ENCODE measurements at places on chromosomes 6 and 20.

GRCh38 chr6:18122128-18123093, at the start of gene NHLRC1:
Gene NHLRC1 (minus strand): TSS chr6:18122677. CDS start chr6:18122606, 71 bp downstream.
- DNase-seq = peak; percentile 14

DNA sequence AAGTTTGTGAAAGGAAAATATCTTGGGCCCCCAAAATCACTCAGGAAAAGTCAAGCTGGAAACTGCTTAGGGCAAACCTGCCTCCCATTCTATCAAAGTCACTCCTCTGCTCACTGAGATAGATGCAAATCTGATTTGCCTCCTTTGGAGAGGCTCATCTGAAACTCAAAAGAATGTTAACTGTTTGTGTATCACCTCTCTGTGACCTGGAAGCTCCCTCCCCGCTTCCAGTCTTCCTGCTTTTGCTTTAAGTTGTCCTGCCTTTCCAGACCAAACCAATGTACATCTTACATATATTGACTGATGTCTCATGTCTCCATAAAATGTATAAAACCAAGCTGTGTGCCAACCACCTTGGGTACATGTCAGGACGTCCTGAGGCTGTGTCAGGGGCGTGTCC, 331.4 kb upstream of the QKI start:
- DNase-seq = no peak

DNA sequence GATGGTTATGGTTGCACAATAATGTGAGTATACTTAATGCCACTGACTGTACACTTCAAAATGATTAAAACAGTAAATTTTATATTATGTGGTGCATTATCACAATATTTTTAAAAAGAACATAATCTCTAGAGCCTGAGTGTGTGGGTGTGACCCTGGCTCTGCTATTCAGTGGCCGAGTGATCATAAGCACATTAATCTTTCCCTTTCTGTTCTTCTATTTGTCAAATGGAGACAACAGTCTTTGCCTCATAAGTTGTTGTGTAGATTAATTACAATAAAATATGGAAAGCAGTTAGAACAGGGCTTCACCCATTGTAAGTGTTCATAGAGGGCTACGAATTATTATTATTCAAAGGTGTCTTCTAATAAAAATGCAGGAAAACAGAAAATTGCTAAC, 548.6 kb downstream of the HTR1B start:
- no peak for DNase-seq

GRCh38 chr20:57835588-57836455, 126.0 kb upstream of the PMEPA1 start:
- no peak for DNase-seq

GRCh38 chr20:17565169-17565845, 4.6 kb upstream of the DSTN start:
- no peak for DNase-seq

- DNase-seq = no peak
Measured at GRCh38 chr6:34301408-34301807, 52.6 kb upstream of the SMIM29 start.

DNA sequence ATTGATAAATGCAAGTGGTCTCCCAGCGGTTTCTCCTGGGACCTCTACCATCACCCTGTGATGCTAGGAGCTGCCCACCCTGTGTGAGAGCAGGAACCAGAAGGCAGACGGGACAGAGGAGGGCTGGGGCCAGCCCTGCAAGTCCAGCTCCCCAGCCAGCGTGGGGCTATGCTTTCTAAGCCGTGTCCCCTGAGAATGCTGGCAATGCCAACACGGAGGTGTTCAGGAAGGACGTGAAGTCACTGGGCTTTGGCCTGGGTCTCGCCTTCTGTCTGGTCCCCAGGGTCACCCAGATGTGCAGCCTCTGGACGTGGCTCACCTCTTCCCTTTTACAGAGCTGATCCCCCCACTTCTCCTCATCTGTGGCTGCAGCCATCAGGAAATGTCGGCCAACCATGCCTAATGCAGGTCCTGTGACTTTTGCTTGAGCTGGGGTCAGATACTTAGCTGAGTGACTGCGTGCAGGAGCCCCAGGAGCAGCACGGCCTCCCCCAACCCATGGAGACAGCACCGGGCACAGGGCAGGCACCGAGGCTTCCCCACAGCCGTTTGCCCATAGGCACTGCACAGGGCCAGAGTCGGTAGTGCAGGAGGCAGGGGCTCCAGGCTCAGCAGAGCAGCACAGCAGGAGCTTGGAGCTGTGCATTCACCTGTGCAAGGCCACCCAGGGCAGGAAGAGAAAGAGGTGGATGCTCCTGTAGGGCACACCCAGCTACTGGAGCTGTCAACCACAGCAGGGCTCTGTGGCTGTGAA, 66.2 kb downstream of the GNAS-AS1 start:
- DNase-seq = no peak

DNA sequence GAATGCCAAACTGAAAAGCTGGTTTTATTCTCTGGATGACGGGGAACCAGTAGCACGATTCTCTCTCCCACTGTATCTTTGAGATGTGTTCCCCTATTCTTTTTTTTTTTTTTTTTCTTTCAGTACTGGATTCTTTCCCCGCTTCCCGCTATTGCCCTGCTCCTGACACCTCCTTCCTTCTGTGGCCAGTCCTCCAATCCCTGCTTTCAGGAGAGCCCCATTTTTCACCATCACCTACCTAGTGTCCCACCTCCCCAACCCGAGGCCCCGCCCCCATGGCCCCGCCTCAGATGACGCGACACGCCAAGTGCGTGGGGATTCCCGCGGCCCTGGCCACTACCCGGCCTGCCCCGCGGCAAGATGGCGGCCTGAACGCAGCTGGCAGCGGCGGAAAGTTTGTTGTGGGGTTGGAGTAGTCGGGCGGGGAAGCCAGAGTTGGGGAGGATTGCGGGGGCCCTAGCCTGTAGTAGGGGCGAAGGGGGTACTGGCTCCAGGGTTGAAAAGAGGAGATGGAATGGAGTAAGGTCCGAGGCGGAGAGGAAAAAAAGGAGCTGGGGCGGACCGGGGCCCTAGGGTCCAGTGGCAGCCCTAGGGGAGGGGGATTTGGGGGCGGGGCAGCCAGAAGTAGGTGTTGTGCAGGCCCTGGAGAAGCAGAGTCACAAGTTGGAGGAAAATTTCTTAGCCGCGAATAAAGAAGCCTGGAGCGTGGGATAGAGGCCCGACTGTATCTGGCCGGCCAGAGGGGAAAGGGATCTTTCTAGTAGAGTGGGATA, at the start of gene TJAP1:
Gene TJAP1, plus strand, starts transcription at position 336 of the 773 bp plus-strand sequence. CDS start 21,432 bp downstream, outside the sequence.
- DNase-seq = peak; percentile 86

GRCh38 chr20:12306107-12306506, 388.4 kb downstream of the BTBD3 start:
- DNase-seq = no peak

- no peak for DNase-seq
Measured at GRCh38 chr20:5608442-5609161, 141.6 kb upstream of the SHLD1 start.

DNA sequence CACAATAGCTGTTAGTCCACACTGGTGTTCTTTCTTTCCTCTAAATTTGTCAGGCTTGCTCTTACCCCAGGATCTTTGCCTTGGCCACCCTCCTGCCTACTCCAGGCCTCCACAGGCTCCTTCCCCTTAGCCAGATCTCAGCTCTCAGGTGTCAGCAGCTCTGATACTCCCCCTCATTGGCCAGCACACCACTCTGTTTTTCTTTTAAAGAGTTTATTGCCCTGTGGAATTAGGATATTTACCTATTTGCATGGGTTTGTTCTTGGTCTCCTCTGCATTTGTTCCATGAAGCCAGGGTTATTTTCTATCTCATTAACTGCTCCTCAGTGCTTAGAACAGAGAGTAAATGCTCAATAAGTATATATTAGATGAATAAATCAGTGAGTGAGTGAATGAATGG, 36.8 kb downstream of the GCNT2 start:
- no peak for DNase-seq

DNA sequence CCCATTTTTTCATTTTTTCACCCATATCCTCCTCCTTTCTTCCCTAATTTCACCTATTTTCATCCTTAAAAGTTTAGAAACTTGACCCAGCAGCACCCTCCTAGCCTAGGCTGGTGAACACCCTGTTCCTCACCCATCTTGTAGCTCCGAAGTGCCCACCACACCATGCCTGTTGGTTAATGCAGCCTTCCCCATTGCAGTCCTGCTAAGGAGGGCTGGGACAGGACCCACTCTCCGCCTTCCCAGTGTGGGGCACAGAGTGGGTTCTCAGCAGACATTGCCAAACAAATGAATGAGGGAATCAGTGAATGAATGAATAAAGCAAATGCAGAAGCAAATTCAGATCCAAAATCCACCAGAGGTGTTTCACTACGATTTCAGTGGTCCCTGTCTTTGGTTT, 45.7 kb downstream of the CTCFL start:
- DNase-seq = no peak

DNA sequence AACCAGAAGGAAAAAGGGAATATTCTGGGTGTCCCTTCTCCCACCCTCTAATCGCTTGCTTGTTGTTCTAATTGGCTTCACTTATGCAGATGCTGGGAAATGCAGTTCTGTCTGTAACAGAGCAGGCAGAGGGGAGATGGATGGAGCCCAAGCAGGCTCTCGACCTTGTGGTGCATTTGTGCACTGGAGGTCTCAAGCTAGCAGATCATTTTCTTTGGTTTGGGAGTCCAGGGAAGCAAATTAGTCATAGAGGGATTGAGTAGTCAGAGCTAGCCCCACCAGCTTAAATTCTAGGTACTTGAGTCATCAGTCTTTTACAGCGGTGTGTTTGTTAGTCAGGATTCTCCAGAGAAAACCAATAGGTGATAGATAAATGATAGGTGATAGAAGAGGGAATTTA, 234.7 kb upstream of the ECI2 start:
- no peak for DNase-seq

DNA sequence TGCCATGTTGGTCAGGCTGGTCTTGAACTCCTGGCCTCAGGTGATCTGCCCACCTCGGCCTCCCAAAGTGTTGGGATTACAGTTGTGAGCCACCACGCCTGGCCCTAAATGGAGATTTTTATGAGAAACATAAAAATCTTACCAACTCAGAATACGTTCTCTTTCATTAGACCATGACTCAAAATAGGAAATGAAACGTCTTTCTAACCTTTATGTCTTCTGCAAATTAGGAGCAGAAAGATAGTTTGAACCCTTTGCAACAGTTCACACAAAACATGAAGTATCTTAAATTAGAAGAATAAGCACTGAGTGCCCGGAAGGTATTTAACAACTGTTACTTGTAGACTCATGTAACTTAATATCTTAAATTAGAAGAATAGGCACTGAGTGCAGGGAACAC, 48.3 kb downstream of the AHI1 start:
- no peak for DNase-seq

DNA sequence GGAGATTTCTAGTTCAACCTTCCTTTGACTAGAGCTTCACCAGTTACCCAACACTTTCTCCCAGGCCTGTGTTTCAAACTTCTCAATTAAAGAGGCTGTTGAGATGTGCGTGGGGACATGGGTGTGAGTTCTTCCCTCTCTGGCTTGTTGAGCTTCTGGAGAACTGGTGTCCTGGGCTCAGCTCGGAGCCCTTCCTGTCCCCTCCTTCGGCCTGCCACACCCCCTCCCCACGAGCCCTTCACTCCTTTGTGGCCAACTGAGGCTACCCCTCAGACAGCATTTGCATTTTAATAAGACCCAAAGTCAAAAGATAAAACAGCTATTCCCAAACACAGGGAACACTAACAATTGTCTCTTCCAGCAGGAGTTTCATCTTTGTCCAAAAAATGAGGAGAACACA, 123.3 kb upstream of the MLN start:
- DNase-seq = no peak

- DNase-seq = no peak
Measured at GRCh38 chr6:50353603-50354002, 303.9 kb upstream of the DEFB112 start.

DNA sequence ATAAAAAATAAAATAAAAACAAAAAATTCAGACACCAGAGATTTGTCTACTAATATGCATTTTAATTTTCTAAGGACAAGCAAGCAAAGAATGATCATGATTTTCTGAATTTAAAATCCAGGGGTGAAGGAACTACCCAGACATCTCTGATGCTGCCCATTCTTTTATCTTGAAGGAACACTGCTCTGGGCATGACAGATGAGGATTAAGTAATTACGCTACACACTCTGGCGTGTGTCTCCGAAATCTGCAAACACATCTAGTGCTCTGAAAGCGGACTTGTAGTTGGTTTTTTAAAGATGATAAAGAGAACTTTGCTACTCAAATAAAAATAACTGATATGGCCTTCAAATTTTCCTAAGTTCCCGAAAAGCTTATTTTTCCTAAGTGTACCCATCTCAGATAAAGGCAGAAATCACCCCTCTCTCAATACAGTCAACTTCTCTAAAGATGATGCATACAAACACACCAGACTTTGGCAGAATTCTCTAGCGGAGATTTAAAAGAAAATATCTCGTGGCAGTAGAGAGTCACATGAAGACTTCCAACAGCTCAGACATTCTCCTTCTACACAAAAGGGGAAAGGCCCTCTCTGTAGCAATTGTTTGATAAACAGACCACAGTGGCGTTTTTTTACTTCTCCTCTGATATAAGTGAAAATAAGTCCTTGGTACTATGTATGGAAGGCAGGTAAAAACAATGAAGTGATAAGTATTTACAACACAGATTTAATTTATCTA, 133.8 kb downstream of the BACH2 start:
- no peak for DNase-seq

GRCh38 chr6:147161974-147162495, 42.2 kb upstream of the STXBP5 start:
- DNase-seq = peak; percentile 90

DNA sequence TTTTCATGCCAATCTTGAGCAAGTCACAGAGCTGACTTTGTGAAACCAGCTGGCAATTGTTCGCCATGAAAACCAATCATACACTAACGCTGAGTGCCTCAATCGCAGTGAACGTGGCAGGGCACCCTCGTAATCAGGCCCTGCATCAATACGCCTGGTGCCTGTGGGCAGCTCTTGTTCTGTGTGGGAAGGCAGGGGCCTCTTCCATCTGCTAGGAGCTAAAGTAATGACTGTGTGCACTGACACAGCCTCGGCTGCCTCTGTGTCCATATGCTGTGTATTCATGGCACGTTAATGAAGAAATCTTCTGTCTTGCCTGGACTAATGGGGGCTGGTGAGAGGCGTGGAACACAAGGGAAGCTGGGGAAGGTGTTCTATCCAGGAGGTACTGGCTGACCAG, 27.8 kb upstream of the SYNDIG1 start:
- DNase-seq = no peak

DNA sequence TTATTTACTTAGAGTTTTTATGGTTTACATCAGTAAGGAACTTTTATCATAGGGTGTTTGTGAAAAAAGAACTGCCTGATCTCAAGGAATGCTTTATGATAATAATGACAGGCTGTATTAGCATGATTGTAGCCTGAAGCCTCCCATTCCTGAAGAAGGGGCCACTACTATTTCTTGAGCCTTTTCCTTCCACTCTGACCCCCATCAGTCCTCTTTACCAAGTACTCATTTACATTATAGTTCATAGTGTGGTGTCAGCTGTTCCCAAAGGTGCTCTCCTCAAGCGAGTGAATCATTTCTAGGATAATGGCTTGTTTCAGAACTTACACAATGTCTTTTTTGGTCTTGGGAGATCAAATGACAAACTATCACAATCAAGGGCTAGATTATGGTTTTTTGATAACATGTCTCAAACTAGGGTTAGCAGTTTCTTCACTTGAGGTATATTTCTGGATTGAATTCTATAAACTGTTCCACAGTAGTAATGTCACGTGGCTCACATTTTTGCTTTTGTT, 283.6 kb downstream of the CDKAL1 start:
- no peak for DNase-seq

All from SHP77 (cell line).